ENCODE measurements at places on chromosomes 6 and 20.

DNA sequence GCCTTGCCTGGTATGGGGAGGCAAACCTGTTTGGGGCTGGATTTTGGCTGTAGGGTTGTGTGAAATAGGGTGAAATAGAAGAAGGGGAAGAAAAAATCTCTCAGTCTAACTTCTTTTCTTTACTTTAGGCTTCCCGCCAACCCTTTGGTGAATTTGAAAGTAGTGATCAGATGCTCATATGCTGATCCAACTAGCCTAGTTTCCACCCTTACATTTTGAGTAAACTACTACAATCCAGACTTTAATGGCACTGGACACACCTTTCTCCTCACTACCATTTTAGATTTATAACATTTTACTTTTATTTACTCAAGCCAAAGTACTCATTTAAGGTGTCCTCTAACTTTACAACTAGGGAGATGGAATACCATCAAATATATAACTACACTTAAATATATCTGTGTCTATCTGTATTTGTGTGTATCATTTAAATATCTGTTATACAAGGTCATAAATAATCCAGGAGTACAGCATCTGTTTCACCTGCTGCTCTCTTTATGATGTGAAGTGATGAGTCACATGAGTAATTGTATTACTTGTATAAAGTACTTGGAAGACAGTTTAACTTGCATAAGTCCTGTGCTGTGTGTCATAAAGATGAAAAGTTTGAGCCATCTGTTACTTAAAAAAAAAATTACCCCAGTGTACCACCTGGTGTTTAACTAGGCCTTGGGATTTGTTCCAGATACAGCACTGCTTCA, 172.1 kb downstream of the CDKAL1 start:
- DNase-seq: no peak

DNA sequence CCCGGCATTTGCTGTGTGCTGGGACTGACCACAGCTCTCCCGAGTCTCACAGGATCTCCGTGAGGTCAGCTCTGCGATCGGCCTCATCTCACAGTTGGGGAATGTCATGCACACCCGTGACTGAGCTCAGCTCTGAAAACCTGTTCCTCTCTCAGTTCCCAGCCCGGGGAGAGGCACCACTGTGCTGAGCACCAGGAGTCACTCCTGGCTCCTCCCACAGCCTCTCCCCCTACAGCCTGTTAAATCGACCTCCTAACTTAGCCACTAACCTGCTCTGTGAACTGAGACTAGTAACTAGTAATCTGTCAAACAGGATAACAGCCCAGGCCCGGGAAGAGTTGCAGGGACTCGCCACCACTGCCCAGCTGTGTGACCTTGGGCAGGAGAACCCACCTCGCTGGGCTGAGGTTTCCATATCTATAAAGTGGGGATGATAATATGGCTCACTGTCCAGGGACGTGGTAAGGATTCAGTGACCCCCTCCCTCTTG, 20.1 kb upstream of the NOL4L start:
- no peak for DNase-seq

GRCh38 chr20:1469925-1470571, 3.4 kb upstream of the NSFL1C start:
- no peak for DNase-seq

- no peak for DNase-seq
These were observed 167.4 kb downstream of the COL9A1 start for GRCh38 chr6:70135219-70136160.

DNA sequence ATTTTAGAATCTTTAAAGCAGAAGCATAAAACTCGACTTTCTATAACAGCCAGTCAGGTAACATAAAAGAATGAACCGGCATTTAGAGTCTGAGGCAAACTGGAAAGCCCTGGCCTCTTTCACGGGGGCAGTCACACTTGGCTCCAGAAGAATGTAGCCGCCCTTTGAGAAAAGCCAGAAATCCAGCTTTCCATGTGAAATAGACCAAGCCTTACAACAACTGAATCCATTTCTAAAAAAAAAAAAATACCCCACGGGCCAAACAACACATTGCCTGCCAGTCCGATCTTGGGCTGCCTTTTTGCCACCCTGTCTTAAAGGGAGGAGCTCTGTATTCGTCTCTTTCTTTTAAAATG, 252.9 kb upstream of the TAB2 start:
- no peak for DNase-seq

DNA sequence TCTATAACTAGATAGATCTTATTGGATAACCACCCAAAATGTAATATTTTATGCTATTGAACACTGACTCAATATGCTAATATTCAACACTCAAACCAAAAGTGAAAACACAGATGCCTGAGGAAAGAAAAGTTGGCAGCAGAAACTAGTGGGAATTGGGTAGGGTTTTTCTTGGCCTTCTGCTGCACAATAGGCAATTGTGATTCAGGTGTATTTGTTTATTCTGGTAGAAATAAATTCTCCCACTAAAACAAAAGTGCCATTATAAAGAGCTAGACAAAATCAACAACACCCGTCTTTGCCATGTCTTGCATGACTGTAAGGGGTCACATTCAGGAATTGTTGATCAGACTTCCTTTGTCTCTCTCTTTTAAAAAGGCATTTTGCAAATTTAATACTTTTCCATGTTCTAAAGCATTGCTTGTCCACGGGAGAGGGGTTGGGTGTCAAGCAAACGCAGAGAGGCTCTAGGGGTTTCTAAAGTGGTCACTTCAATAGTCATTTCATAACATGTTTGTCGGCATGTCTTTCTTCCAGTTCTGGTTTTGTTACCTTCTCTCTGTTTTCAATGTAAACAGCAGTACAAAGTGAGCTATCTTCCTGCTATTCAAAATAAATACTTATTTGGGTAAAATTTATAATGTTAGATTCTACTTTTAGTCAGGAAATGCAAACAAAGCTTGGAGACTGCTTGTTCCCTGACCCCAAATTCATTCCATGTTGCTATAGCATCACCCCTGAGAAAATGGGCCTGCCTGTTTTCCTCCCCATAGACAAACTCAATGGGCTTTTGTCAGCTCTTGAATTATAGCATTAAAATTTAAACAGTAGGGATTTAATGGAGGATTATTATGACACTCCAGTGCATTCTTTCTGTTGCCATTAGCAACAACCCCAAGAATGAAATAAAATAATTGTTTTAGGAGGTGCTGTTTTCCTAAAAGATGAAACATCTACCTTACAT, 217.0 kb upstream of the CCN2 start:
- DNase-seq: no peak

DNA sequence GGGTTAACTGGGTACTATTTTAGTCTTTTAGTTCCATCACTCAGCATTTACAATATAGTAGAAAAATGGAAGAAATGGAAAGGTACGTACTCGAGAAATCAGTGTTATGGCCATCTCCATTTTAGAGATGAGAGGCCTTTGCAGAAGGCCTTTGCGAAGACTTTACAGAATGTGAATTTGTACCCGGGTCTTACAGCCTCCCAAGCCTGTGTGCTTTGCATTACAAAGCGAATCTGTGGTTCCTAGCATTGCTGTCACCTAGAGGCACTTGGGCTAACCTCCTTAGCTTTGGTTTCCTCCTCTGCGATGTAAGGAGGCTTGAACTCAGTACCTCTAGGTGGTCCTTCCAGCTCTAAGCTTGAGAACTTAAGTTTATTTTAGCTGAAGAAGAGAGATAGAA, 10.9 kb downstream of the VAPB start:
- DNase-seq: no peak
